ENCODE measurements at places on chromosomes 11 and 22.

GRCh38 chr11:16028419-16028818 lies 327.9 kb downstream of the SOX6 start:
- no peak for DNase-seq

- DNase-seq = no peak
Measured at GRCh38 chr11:22602504-22602903, 23.1 kb downstream of the FANCF start.

DNA sequence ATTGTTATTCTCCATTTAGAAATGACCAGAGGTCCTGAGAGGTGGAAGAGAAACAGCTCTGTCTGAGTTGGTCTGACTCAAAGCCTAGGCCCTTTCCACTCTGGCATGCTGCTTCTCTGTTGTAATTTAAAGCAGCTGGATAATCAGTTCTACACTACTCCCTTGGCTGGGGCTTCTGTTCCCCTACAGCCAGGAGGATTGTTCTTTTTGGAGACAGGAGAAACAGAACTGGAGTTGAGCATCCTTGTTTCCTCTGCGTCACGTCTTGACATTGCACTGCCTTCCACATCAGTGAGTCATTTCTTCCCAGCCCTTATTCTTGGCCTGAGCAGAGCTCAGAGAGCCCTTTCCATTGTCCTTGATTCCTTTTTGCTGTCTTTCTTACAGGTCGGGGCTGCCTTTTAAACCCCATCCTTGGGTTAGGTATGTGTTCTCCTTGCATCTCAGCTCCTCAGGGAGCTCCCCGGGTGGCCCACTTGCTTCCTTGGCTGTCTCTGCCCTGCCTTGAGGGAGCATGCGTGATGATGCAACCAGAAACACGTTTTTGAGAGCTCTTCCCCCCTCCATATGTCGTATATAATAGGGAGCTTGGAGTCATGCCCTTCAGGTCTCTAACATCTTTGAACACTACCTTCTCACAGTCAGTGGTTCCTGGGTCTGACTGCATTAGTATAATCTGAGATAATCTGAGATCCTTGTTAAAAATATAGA lies 35.7 kb downstream of the CYB5R2 start:
- no peak for DNase-seq

DNA sequence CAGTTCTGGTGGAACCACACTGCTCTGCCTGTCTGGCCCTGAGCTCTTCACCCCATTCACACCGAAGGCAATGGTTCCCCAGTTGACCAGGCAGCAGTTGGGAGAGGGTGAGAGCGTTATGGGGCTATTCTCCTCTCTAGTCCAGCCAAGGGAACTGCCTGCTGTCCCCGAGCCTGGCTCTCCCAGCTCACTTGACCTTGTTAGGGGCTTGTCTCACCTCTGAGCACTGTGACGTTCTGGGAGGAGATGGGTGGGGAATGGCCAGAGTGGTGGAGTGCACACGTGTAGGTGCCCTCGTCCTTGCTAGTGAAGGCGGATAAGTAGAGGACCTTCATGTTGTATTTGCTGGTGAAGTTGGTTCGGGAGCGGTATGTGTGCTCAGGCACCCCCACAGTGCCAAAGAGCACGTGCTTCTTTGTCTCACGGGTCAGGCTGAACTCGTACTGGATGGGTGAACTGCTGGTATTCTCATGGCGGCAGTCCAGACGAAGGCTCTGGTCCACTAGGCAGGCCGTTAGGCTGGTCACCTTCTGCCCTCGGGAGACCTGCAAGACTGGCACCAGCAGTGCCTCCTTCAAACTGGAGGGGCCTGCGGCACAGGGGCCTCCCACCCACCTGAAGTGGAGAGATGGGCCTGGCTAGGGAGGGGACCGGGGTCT lies 3.0 kb downstream of the THY1 start:
- DNase-seq = no peak

DNA sequence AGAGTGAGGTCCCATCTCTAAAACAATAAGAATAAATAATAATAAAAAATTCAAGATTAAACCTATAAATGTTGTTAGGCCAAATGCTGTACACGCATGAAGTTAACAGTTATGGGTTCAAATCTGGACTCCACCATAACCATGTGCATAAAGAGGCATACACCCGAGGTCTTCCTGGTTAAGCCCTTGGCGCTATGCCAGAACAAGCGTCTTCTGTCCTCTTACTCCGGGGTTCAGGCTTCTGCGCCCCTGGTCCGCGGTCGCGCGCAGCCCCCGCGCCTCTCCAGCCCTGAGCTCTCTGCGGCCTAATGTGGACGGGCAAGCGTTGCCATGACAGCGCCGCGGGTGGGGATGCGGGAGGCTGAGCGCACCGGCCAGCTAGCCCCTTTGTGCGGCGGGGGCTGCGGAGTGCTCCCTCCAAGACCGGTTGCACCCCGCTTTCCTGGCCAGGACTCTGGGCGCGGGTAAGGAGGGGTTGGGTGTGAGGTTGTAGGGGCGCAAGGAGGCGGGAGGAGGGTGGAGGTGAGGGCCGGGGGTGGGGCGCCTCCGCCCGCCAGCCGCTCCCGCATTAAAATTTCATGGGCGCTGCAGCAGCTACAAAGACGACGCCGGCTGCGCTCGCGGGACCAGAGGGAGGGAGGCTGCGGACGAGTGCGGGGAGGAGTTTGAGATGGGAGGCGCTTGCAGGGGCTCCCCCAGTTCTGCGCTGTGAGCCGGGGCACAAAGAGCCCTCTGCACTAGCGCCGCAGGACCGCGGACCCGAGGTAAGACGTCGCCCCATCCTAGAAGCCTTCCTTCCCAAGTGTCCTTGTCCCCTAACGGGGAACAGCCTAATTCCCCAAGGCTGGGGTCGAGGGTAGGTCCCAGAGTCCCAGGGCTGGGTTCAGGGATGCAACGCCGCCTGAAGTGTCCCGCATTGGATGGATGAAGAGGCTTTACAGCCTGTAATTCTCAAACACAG lies at the start of gene MIAT:
Gene MIAT (plus strand): TSS at position 698 of the 961 bp plus-strand sequence.
- DNase-seq = no peak

GRCh38 chr11:17547051-17547577 lies at the start of gene OTOG:
Gene OTOG (plus strand): TSS chr11:17547259. CDS start chr11:17547373, 114 bp downstream.
- DNase-seq = no peak

DNA sequence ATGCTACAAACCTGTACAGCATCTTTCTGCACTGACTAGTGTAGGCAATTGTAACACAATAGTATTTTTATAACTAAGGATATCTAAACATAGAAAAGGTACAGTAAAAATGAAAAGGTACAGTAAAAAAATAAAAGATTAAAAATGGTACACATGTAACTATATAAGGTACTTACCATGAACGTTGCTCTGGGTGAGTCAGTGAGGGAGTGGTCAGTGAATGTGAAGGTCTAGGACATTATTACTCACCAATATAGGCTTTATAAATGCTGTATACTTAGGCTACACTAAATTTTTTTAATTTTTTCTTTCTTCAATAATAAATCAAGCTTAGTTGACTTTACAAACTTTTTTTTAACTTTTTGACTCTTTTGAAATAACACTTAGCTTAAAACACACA lies 59.9 kb downstream of the EIF3M start:
- no peak for DNase-seq

DNA sequence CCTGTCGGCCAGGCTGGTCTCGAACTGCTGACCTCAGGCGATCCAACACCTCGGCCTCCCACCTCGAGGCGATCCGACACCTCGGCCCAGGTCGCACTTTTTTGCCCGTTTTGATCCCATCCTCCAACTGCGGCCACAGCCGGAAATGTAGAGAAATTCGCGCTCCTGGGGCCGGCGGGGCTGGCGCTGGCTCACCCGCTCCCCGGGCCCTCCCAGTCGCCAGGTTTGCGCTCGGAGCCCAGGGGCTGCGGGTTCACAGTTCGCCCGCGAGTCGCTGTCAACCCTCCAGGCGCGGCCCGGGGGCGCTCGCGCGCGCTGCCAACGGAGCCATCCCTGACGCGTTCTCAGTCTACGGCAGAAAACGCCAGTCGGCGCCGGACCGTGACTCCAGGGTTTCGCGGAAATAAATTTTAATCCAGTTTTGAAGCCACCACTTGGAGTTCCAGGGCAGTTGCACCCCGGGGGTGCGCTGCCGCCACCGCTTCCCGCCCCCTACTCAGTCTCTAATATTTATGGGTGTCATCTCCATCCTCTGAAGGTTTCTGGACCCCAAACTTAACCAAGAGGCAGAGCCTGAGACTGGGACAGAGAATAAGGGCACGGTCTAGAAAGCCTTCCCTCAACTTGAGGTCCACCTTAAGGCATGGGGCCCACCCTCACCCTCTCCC lies 1.5 kb upstream of the KLHDC7B start:
- DNase-seq = no peak

- DNase-seq = no peak
Measured at GRCh38 chr11:117443266-117444186, 115.9 kb downstream of the CEP164 start.

GRCh38 chr22:49733631-49734030 lies 94.0 kb downstream of the BRD1 start:
- peak; percentile 43 for DNase-seq

DNA sequence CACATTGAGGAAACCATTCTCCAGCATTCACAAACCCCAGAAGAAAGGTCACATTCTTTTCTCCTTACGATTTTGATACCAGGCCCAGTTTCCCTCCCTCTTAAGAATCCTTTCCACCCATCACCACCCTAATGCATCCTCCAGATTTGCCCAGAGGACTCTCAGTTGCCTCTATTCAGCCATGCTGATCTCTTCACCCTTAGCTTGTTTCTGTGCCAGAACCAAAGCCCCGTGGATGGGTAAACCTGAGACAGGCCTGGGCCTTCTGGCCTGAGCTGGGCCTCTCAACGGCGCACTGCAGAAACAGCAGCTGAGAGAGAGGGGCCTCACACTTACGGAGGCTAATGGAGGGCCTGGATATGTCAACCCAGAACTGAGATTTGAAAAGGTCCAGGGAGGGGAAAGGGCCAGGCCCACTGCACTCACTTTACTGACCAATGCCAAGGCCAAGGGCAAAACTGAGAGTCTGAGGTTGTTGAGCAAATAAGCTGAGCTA lies 32.2 kb upstream of the OAF start:
- DNase-seq = peak; percentile 36

- DNase-seq = no peak
Measured at GRCh38 chr11:22832315-22833015, 2.9 kb upstream of the SVIP start.

Measured in type B pancreatic cell (in vitro differentiated cells).